Skeletal muscle cell (primary cell): ENCODE measurements at places on chromosomes 12 and 14.

DNA sequence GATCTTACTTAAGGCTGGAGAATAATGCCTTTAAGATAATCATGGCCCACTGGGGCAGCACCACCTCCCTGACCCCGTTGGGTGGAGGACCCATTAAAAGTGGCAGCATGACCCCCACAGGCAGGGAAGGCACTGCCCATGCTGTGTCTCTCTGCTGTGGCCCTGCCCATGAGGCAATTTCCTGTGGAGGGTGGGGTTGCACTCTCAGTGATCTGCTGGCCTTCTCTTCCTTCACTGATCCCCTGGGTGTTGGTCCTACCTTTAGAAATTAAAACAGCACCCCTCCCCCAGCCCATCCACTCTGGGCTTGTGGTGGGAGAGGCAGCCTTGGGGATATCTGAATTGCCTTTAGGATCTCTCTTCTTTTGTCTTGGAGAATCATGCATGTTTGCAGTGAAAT is 17.3 kb downstream of the KLRK1 start:
- DNase-seq: no peak

DNA sequence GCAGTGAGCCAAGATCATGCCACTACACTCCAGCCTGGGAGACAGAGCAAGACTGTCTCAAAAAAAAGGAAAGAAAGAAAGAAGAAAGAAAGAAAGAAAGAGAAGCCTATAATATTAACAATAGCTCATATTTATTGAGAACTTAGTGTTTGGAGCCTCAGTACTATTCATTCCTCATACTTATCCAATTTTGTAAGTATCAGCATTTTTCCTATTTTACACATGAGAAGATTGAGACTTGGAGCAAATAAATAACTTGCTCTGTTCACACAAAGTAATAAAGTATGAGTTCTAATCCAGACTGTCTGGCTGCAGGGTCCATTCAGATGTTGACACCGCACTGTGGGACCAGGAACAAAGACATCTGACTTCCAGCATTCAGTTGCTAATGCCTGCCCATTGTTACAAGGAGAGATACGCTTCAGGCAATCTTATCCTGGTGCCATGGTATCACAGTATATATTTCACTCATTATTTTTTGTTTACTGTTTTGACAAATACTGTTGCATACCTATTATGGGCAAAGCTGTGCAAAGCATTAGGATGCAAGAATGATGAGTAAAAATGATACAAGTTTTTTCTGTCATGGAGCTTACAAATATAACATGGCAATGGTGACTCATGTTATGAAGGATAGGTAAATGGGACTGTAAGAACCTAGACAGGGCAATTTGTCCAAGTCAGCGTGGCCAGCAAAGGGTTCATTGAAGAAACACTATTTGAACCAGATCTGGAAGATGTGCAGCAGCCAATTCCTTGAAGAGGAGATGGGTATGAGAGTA is 21.4 kb upstream of the TMTC2 start:
- DNase-seq: no peak

DNA sequence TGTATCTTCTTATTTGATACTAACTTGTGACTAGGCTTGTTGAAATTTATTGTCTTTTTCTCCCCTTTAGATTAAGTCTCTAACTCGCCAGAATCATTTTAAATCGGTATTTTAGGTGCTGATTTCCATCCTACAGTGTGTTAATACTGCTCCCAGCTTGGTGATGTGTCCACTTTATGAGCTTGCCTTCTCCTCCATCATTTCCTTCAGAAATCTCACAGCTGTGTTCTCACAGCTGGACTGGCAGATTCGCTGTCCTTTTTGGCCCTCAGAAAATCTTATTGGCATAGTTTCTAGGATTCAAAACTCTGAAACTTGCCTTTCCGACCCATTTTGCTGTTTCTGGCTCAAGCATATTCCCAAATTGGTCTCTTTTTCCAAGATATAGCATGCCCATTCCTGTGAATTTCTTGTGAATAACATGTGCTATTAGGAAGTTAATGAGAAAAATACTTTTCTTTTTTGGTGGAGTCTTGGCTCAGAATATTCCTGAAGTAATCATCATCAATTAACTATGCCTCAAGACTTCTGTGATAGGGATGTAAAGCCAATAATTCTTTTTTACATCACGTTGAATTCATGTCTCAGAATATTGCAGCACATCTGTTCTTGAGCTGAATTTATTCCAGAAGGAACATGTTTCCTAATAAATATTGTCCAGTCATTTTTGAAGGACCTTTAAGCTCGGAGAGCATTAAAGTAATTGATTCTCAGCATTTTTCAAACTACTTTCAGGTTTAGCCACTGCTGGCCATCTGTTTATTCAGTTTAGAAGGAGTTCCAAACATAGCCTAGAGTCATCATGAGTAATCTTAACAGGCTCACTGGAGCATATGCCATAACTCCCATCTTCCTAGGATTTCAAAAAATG is 50.0 kb upstream of the USP44 start:
- DNase-seq: no peak

GRCh38 chr14:68477110-68477455 is 315.8 kb downstream of the ZFP36L1 start:
- no peak for DNase-seq

DNA sequence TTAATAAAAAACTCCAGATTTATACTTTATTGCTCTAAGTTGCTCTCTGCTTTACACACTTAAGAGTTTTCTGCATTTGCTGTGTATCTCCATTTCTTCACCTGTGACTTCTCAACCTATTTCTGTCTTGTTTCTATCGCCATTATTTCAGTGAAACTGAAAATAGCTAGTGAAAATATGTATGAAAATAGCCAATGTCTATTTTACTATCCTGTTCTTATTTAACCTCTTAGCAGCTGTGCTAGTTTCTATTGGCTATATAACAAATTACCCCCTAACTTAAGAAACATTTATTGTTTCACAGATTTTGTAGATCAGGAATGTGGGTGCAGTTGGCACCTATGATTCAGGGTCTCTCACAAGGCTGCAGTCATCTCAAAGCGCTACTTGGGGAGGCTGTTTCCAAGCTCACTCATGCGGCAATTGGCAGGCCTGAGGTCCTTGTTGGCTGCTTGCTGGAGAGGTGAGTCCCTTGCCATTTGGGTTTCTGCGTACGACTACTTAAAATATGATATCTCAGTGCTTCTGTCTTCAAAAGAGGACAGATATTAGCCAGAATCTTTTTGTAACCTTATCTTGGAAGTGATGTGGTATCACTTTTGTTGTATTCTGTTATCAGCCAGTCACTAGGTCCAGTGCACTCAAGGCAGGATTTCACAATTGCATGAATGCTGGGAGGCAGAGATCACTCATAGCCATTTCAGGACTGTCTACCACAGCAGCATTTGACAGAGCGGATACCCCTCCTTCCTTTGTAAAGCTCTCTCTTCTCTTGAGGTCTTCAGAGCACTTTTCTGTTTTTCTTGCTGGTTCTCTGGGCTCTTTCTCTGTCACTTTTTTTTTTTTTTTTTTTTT is 7.2 kb downstream of the ERC1 start:
- DNase-seq: no peak

DNA sequence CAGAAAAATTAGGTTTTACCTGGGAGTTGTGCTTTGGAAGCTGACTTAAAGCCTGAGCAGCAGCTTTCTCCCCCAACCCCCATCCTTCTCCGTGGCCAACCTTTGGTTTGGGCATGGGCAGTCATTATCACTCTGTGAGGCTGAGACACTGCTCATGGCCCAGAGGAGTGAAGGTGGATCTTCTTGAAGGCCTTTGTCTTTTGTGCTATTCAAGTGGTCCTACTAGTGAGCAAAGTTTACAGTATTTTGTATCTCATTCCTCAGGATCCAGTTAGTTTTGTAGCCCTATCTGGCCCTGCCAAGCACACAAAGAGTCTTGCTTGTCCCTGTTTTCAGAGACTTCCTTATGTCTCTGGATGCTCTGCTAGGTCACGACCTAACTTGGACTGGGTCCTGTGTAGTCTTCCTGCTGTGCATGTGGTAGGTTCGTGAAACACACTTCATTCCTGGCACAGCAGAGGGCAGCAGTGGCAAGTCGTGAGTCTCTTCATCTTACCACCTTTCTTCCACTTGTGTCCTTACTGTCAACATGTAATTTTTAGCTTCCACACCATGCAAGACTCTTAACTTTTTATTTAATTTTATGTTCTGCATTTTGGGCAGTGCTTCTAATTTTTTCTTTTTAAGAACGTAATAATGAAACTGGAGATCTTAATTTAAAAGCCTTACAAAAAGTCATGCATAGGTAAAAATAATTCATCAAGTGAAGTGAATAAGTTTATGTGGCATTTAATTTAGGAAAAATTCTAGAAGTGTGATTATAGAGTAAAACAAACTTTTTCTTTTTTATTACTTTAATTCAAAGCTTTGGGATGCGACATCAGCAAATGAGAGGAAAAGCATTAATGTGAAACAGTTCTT is 53.7 kb downstream of the APAF1 start:
- DNase-seq: peak; percentile 7

- no peak for DNase-seq
Measured at GRCh38 chr14:68000511-68000910, 180.9 kb downstream of the RAD51B start.

DNA sequence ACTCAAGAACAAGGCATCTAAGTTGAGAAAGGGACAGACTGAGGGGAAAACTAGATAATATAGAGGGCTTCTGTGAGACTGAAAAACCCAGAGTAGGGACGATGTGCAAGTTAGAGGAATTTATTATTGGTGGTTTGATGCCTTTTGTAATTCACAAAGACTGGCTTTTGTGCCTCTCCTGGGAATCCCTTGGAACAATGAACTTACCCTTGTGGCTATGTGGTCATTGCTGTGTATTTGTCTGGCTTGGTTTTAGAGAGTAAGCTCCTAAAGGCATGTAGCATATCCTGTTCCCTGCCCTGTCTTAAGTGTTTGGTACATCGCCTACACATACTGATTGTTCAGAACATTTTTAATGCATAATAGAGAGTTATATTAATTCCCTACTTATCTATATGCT is 26.6 kb downstream of the DCN start:
- no peak for DNase-seq

GRCh38 chr12:52162981-52163380 is 28.8 kb downstream of the KRT80 start:
- DNase-seq: no peak

GRCh38 chr12:14962797-14963196 is 1.4 kb upstream of the ARHGDIB start:
- no peak for DNase-seq

- DNase-seq: no peak
Measured at GRCh38 chr12:89101440-89101839, 250.9 kb downstream of the DUSP6 start.

- peak; percentile 56 for DNase-seq
Measured at GRCh38 chr12:6423267-6424007, 21.3 kb upstream of the CD27 start.

- DNase-seq: no peak
Measured at GRCh38 chr12:64170730-64171129, 51.4 kb downstream of the KICS2 start.

DNA sequence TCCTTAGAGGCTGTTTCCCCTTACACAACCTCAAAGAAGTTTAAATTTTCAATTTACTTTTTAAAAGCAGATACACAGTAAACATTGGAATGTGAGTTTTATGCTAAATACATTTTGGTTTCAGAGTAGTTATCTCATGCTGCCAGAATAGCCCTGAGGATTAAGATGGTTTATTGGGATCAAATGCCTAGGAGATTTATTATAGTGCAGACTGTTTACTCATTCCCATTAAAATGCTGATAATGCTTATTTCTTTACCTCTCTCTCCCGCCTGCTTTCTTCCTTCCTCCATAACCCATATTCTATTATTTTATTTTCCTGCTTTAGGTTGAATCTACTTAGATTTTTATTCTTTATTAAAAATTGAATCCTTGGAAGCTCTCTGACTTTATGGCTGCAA is 340.2 kb downstream of the DIO2 start:
- no peak for DNase-seq

GRCh38 chr14:24054324-24054641 is 2.5 kb downstream of the CARMIL3 start:
- no peak for DNase-seq

DNA sequence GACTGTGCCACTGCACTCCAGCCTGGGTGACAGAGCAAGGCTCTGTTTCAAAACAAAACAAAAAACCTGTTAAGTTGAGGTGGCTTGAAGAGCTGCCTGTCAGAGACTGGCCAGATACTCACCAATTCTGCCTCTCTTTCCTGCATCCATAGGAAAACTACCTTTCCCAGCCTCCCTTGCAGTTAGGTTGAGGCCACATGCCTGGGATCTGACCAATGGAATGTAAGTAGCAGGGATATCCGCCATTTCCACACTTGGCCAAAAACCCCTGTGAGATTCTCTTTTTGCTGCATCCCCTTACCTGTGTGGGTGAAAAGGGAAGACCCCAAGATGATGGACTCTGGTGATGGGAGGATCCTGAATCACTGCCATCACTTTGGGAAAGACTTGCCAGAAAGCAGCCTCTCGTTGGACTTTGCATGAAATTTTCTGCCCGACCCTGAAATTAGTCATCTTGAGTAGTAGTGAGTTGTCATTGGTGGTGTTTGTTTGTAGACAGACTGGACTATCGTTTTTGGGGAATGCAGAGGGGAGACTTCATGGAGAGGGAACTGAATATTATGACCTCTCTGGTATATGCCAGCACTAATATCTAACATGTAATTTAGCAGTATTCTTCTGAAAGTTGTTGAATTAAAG is 14.0 kb downstream of the GPR68 start:
- DNase-seq: no peak

- DNase-seq: no peak
Measured at GRCh38 chr12:114698566-114699163, 14.7 kb upstream of the TBX3 start.

- no peak for DNase-seq
Measured at GRCh38 chr12:57319678-57320469, 68.9 kb upstream of the STAC3 start.

GRCh38 chr12:22653791-22654190 is 28.8 kb downstream of the ETNK1 start:
- DNase-seq: no peak

GRCh38 chr12:104586351-104586919 is 129.7 kb downstream of the CHST11 start:
- no peak for DNase-seq

DNA sequence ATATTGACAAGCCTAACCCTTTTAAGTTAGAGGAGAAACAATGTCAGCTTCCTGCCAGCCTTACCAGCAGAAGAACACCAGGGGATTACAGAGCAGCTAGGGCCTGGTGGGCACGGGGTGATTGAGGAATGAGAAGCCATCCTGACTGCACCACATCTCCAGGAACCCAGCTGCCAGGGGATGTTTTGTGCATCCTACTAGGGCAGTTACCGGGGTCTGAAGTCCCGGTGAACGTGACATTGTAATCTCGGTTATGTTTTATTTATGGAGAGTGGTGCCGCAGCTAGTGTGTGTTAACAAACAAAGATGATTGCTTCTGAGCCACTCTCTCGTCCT is 115.9 kb downstream of the BCL11B start:
- no peak for DNase-seq

DNA sequence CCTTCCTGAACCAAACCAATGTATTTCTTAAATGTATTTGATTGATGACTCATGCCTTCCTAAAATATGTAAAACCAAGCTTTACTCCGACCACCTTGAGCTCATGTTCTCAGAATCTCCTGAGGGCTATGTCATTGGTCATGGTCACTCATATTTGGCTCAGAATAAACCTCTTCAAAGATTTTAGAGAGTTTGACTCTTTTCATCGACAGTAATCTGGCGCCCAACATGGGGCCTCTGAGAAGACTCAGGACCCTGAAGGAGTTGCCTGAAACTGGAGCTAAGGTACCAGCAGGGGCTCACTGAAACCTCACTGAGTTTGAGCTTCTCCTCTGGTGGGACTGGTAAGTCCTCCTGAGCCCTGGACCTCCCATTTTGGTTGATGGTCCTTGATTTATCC is 17.2 kb upstream of the PSMC1 start:
- DNase-seq: no peak
